Adipose tissue (tissue), 3 donors: ENCODE measurements at places on chromosomes 2 and 18. TPM values are rescaled to one million over a fixed set of nuclear protein-coding genes. Genes with fewer than 3 reads are reported as not detected.

KCNF1 gene
- polyA plus RNA-seq = 0.03 TPM

STK11IP gene
- polyA plus RNA-seq = 15.7 TPM

BMP10 gene
- not detected for polyA plus RNA-seq

NT5C1B gene
- polyA plus RNA-seq = not detected

MYOM1 gene
- polyA plus RNA-seq = 17.2 TPM
